Activated T-helper 1 cell treated with anti-CD3 and anti-CD28 coated beads, Interleukin-12 subunit alpha, Interleukin-12 subunit beta, Interleukin-2, Interleukin-4 antibody, amounts not matched to agents 30 ng/mL and 10 ng/mL and 1 ng/mL, durations not matched to agents 14 hours and 24 hours and 36 hours (primary cell): ENCODE measurements at places on chromosomes 2 and 18.

GRCh38 chr2:137927846-137928245 is 36.4 kb upstream of the HNMT start:
- no peak for DNase-seq

DNA sequence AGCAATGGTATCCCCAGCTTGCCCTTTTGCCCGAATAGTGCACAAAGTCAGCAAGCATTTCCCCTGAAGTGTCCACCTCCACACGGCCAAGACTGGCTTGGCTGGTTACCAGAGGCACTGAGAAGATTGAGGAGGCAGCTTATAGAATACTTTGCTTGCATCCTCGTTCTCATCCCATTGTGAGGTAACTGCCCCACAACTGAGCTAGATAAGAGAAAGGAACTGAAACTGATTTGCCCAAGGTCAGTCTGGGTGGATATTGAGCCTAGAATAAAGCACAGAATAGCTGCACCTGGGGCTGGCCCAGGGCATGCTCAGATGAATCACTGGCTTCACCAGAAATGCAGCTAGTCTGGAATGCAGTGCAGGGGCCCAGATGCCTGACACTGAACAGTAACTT is 32.7 kb upstream of the MAP4K3 start:
- DNase-seq: no peak

DNA sequence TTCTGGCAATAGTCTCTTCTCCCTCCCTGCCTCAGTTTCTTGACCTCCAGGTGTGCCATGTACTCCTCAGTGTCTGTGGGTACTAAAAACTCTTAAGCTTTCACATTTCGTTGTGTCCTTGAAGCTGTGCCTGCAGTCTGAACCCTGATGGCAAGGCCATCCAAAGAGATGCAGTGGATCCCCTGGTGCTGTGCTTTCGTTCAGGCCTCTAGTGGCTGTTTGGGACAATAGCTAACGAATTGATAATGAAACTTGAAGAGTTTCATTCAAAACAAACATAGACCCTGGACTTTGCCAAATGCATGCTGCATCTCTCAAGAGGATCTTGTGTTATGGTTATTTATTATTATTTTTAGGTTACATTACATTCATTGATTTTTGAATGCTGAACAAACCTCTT is 523.1 kb upstream of the FSIP2 start:
- DNase-seq: no peak

DNA sequence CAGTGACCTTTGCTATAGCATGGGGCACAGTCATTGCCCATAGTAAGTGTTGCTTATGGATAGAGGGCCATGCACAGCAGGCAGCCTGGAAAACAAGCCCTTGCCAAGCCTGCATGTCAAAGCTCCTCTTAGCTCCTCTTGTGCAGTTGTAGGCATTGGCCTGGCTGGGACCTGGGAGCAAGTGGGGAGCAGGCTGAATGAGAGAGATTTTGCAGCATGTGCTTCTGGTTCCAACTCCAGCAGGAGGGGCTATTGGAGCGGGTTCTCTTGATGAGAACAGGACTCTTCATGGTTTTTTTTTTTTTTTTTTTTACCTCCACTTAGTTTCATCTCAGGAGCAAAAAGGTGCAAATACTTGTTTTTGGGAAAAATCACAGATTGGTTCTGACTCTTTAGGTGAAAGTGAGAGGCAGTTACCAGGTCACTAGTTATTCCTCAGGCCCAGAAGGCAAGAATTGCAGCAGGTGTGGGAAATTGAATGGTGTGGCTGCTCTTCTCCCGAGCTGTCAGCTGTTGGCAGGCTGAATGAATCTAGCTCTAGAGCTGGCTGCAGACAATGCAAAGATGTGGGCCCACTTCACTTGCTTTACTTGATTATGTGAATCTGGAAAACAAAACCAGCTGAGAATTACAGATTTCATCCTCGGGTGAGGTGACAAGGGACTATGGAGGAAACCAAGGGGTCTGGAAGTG is 95.9 kb downstream of the MAP4K4 start:
- no peak for DNase-seq

DNA sequence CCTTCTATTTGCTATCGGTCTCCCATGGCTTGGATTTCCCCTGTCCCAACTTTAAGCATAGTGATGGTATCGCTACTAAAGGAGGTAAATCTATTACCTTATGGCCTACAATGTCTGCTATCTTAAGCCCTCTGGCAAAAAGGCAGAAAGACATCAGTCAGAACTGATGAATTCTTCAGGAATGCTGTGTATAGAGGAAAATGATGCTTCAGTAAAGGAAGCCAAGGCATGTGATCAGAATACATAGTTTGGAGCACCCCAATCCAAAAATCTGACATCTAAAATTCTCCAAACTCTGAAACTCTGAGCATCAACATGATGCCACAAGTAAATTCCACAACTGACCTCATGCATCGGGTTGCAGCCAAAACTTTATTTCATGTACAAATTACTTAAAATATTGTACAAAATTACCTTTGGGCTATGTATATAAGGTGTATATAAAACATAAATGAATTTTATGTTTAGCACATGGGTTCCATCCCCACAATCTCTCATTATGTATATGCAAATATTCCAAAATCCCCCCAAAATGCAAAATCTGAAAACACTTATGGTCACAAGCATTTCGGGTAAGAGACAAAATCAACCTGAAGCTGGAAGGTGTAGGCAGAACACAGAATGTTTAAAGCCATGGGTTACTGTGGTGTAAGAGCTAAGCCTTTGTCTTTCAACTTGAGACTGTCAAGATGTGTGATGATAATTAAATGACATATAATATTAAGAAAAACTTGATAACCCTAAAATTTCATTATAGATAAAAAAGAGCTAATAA is 66.2 kb downstream of the CUL3 start:
- DNase-seq: no peak

- DNase-seq: no peak
Measured at GRCh38 chr2:17313261-17313660, 205.0 kb downstream of the RAD51AP2 start.

- no peak for DNase-seq
Measured at GRCh38 chr18:44654573-44654972, 26.1 kb upstream of the SETBP1 start.

DNA sequence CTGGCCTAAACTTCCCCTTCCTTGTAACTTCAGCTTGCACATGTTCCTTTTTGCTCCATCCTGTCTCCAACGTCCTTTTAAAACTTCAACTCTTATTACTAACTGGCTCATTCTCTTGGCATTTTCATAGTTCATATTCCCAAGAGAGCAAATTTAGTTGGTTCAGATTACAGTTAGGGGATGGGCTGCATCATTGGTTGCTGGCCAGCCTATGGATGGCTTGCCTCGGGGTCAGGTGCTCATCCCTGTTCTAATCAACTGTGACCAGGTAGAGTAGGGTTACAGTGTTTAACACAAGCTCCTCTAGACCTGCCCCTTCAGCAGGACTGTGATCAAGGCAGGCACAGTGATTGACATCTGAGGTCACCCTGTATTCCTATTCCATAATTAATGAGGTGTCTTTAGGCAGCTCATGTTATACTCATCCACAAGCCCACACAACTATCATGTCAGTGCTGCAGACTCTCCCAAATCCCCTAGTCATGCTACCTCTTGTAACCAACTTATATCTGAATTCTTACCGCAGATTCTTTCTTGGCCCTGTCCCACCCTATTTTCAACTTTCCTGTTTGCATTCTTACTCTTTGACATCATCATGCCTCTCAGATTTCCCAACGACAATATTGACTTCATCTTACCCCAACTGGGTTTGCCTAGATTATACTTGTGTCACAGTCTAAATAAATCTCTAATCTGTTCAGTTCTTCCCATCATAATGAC is 293.3 kb downstream of the MTX2 start:
- DNase-seq: no peak

GRCh38 chr2:143776526-143777297 is 647.5 kb downstream of the ARHGAP15 start:
- no peak for DNase-seq

DNA sequence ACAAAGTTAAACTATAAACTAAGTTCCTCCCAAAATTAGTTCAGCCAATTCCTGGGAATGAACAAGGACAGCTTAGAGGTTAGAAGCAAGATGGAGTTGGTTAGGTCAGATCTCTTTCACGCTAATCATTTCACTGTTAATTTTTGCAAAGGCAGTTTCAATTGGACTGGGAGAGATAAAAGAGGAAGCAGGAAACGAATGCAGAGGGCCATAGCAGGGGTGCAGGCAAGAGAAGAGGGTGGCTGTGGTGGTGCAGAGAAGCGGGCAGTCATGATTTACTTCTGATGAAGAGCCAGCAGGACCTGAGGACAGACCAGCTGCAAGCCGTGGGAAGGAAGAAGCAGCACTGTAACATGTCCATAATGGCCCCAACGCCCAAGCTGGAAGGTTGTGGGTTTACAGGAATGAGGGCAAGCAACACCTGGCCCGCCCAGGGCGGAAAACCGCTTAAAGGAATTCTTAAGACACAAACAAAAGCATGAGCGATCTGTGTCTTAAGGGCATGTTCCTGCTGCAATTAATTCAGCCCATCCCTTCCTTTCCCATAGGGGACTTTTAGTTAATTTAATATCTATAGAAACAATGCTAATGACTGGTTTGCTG is 4.1 kb upstream of the RMP24 start:
- DNase-seq: no peak

DNA sequence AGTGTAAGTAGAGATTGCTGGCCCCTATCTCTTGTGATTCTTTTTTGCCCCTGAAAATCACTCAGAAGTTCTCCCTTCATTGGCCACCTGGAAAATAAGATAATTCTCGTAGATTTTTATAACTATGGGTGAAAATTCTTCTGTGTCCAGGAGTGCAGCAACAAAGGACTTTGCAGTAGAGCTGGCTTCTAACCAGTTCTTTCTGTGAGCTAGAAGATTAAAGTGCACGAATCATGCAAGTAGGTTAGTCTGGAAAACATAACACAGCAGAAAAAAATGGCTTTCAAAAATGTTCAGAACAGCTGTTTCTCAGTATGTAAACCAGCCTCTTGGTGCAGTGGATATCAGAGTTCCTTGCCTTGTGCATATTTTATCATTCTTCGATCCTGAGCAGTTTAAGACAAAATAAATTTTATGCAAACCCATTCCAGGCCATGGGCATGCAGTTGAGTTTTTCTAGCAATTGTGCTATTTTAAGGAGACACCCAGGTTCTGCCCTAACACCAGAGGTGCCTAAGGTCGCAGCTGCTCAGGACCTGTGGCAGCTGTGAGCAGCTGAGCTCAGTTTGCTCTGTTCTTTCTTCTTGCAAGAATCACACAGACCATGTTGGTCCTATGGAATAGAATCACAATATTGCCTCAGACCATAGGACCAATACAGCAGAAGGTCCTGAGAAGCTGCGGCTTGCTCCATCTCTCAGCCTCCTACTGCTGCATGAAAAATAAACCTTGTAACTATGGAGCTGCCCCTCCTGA is 80.9 kb upstream of the BCL2L11 start:
- DNase-seq: no peak

DNA sequence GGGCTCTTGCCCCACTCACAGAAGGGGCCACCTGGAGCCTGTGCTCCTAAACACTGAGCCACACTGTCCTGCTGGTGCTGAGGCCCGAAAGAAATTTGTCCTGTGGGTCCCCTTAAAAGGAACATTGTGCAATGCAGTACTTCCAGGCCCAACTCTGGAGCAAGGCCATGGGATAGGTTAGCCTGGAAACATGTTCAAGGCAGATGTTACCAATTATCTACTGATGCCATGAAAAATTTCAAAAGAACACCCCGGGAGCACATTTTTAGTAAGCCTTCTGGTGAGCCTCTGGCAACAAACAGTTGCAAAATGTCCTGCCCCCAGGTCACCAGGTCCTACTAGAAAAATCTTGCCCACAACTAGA is 12.3 kb upstream of the PTMA start:
- no peak for DNase-seq

DNA sequence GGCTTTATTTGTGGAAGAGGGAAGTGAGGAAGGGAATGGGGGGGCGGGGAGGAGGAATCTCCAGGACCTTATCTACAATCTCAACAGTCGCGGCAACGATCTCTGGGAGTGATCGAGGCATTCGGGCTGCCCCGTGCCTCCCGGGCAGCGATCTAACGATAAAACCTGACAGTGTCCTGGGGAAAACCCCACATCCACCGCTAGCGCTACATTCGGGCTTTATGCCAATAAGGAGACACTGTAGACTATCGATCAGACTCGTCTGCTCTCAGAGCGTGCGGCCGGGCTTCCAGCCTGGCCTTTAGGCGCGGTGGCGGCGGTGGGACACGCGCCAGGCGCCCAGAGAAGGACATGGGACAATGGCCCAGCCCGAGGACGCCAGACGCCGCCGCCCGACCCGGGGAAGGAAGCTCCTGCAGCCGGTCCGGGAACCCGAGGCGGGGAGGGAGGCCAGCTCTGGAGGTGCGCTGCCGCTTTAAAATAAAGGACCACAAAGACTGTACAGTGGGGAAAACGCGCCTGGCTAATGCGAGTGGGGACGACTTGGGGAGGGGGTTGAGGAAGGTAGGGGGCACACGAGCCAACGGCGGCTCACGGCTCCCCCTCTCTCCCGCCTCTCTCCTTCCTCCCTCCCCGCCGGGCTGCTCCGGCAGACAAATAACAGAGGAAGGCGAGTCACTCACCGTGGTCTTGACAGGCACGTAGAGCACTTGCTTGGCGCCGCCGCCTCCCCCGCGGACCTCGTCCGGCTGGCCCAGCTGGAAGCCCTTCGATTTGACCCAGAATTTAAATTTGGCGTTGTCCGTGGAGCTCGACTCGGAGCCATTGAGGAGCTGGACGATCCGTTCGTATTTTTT is 2.2 kb downstream of the NOL4 start:
- DNase-seq: no peak

GRCh38 chr18:61889541-61889940 is 3.3 kb downstream of the RNF152 start:
- no peak for DNase-seq

- no peak for DNase-seq
Measured at GRCh38 chr2:181440919-181441318, 16.3 kb upstream of the ITGA4 start.

DNA sequence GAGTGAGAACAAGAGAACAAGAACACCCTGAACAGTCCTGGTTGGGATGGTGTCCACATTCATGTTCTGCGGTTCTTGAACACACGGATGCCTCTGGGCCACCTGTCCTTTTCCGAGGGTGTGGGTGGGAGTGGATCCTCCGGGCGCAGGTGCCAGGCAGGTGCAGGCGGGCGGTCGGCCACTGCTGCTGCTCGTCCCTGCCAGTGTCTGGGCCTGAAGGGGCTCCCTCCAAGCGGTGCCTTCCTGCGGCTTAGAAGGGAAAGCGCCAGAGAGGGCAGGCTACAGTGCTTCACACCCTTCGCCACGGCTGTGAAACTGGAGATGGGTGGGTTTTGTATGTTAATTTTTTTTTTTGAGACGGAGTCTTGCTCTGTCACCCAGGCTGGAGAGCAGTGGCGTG is 8.0 kb upstream of the D2HGDH start:
- no peak for DNase-seq

DNA sequence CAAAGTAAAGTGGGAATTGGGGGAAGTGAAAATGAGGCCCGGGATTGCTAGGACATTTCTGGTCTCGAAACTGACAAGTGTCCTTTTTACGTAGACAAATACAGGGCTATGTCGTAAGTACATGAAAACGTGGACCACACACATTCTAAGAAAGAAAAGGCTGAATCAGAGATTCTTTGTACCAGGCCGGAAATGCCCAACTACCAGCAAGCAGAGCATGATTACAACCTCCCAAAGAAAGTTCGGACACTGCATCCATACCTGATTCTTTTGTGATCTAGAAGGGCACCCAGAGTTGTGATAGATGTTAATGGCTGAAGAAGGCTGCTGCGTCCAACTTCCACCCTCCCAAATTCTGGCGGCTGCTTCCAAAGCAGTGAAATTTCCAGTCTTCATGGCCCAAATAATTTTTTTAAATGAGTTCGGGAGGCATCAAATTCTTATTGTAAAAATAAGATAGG is 1.7 kb downstream of the RBMS1 start:
- DNase-seq: no peak
